Colonic mucosa (tissue), 4 donors: ENCODE measurements at places on chromosomes 5 and 9. TPM values are rescaled to one million over a fixed set of nuclear protein-coding genes. Genes with fewer than 3 reads are reported as not detected.
A peak's percentile ranks its signal among the peaks of the same experiment; 100 is the strongest.

DNA sequence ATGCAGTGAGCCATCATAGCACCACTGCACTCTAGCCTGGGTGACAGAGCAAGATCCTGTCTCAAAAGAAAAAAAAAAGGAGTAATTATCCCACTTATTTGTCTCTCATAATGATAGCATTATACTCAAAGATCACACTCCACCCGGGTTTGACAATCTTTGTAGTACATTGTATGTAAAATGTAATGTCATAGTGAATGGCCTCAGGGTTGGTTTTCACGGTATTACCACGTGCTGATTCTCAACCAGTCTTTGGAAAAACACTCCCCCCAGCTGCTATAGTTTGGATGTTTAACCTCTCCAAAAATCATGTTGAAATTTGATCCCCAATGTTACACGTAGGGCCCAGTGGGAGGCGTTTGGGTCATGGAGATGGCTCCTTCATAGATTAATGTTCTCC is 402.4 kb upstream of the GRAMD2B start:
- H3K4me1 ChIP-seq: no peaks in the 10 kb centered on the region
- no peak overlapping the region for H3K27ac ChIP-seq
- H3K4me3 ChIP-seq: no peak overlapping the region
- H3K36me3 ChIP-seq: no peaks in the 10 kb centered on the region

GRCh38 chr9:133673258-133673655 is 37.1 kb downstream of the DBH start:
- no peak for DNase-seq
- no peaks in the 10 kb centered on the region for H3K27me3 ChIP-seq
- H3K27ac ChIP-seq: no peak overlapping the region

GRCh38 chr9:93911136-93911745 is 43.9 kb downstream of the BARX1 start:
- H3K27me3 ChIP-seq: no peaks in the 10 kb centered on the region
- no peak for DNase-seq
- no peak overlapping the region for H3K27ac ChIP-seq
- H3K36me3 ChIP-seq: no peaks in the 10 kb centered on the region

GRCh38 chr9:134463280-134463679 is 137.0 kb downstream of the RXRA start:
- H3K27ac ChIP-seq: no peak overlapping the region
- no peaks in the 10 kb centered on the region for H3K27me3 ChIP-seq
- DNase-seq: no peak
- no peaks in the 10 kb centered on the region for H3K36me3 ChIP-seq

GRCh38 chr5:169149317-169149716 is 151.6 kb downstream of the SLIT3 start:
- H3K27ac ChIP-seq: no peak overlapping the region
- no peak overlapping the region for H3K4me3 ChIP-seq
- no peaks in the 10 kb centered on the region for H3K4me1 ChIP-seq
- H3K36me3 ChIP-seq: no peaks in the 10 kb centered on the region
- DNase-seq: no peak
- no peaks in the 10 kb centered on the region for H3K27me3 ChIP-seq

DNA sequence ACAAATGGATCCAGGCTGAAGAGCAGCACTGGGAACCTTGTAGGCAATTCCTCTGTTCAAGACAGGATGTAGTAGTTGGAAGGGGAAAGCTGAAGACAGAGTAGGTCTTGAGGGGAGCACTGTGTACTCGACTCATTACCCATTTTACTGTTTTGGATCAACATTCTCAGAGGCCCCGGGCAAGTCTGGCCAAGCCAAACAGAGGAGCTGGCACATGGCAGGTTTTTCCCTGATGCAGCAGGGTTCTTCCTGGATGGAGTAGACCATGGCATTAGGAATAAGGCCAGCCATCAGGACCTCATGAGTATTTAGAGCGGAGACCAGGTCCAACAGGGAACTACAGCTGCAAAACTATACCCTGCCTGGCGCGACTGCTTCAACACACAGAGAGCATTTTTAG is 4.4 kb downstream of the SVEP1 start:
- H3K4me1 ChIP-seq: no peaks in the 10 kb centered on the region
- no peaks in the 10 kb centered on the region for H3K36me3 ChIP-seq
- no peak for DNase-seq
- H3K4me3 ChIP-seq: no peak overlapping the region
- no peak overlapping the region for H3K27ac ChIP-seq

FYB1 gene
- 8.6 TPM for total RNA-seq

DNA sequence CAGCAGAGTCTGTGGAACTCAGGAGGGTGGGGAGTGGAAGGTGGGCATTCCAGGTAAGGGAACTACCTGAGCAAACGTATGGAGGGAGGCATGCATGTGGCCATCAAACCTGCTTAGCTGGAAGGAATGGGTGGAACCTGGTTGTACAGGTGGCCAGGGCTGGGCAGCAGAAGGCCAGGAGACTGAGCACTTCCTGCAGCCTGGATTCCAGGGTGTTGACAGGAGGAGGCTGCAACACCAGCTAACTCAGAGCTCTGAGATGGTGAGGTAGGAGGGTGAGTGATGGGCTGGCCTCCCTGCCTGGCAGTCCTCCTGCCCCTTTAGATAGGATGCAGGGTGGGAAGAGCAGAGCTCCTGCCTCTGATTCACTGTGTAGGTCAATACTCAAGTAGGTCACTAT is 92.5 kb upstream of the CPEB4 start:
- no peak overlapping the region for H3K27ac ChIP-seq
- no peaks in the 10 kb centered on the region for H3K27me3 ChIP-seq
- no peak overlapping the region for H3K4me3 ChIP-seq
- peak; percentile 70 for DNase-seq

GRCh38 chr5:50687548-50687947 is 21.1 kb downstream of the PARP8 start:
- no peaks in the 10 kb centered on the region for H3K27me3 ChIP-seq
- no peaks in the 10 kb centered on the region for H3K36me3 ChIP-seq
- DNase-seq: no peak
- H3K27ac ChIP-seq: no peak overlapping the region
- H3K4me3 ChIP-seq: no peak overlapping the region
